ENCODE measurements at places on chromosomes 5 and 9.

DNA sequence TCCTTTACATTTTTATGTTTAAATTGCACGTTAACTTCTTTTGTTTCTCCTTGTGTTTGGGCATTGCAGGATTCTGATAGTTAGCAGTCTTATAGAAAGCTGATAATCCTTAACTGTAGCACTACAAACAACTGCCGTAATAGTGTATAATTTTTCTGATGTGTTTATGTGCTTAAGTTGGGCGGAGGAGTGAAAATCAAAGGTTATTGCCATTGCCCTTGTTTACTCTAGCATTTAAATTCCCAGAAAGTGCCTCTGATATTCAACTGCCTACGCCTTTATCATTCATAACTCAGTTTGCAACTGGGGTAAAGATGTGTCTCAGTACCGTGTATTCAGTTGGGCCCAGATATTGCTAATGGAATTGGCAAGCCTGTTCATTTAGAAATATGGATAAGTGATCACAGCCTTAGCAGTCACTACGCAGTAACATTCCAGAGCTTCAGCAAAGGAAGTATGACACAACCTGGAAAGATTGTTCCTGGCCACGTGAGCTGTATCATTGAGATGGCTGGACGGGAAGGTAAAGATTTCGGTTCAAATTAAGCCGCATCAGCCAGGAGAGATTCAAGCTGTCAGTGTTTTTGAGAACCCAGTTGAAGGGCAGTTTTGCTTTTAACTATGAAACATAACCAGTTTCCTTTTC lies 28.1 kb upstream of the LRRTM2 start:
- DNase-seq, result peak; percentile 54

- no peak for DNase-seq
These were observed 63.5 kb upstream of the SLC2A8 start for GRCh38 chr9:127333221-127334064.

DNA sequence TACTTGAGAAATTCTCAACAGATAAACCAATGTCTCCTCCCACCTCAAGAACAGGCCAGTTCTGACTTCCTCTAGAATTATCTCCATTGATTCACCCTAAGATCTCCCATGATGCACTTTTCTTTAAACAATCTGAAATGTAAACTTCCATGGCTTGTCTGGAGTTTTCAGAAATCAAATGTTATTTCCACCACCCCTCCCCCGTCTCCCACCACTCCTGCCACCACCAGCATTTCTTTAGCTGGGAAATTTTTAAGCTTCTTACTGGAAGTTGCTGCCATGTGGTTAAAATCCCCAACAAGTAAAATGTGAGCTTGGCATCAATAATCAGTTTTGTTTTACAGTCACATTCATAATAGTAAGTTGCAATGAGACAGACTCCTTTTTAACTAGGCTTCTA lies 32.8 kb upstream of the BASP1 start:
- DNase-seq, result no peak

DNA sequence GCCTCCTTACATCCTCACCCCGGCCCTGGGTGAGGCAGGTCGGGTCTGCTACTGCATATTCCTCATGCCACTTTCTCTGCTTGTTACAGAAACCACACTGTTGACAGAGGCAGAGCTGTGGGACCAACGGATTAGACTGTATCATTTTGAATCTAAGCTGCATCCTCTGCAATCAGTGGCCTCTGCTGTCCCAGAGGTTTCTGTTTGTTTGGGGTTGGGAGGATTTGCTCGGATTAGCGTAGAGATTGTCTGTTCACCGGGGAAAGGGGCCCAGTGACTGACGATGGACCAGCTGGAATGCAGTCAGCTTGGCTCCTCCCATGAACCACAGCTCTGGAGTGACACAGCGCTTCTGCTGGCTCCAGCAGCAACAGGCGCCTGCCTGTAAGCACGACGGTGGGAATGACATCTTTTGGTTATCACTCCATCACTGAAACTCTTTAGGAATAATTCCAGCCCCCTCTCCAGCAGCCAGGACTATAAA lies 37.3 kb upstream of the ADRA1B start:
- DNase-seq, result peak; percentile 42

DNA sequence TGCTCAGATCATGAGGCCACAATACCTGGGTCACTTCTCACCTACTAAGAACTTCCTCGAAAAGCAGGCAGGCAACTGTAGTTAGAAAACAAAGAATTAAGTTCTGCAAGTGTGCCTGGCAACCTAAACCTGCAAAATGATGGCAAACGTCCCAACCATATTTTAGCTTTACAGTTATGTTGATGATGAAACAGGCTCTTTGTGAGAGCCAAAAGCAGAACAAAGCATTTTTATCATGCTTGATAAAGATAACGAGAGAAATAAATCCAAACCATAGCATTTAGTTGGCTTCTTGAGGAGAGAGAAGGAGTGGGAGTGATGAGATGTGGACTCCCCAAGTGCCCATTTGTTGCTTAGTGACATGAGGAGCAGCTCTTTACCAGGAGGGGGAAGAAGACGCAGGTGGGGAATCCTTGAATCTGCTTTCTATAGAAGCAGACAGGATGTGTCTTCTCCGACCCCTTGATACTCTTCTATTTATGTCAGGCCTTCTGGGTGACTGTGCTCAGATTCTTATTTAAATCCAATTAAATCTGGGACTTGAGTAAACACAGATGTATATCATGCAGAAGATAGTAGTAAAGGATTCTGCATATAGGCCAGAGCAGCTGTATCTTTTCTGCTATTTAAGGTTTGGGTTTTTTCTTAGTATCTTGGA lies 221.2 kb downstream of the TMEM167A start:
- DNase-seq, result no peak

DNA sequence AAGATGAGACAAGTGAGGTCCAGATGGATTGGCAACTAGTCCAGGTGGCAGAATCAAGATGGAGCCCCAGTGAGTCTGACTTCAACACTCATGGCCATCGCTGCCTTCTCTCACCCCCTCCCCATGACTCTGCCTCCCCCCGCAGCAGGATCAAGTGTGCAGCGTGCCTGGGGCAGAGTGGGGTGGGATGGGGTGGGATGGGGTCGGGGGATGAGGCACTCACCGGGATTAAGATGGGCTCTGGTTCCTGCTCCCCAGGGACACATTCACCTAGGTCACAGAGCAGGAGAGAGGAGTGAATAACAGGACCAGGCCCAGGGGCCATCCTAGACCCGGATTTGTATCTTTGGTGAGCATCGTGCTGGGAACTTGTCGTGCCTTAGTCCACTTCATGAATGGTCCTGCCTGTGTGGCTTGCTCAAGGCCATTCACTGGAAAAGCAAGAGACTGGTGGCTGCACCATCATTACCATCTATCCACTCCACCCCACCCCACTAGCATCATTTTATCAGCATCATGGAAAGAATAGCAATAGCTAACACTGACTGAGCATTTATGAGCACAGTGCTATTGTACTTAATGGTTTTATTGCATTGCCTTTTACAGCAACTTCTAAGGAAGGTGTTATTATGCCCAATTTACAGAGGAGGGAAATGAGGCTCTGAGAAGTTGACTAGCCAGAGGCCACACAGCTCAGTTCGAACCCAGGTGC lies 8.5 kb downstream of the AMBP start:
- DNase-seq, result no peak

- no peak for DNase-seq
These were observed 35.9 kb downstream of the NEURL1B start for GRCh38 chr5:172676914-172677475.
